ENCODE measurements at places on chromosomes 2 and 18. TPM values are rescaled to one million over a fixed set of nuclear protein-coding genes. Genes with fewer than 3 reads are reported as not detected.

Gene UGT1A10
- not detected for total RNA-seq

Gene GIGYF2
- total RNA-seq = 81.5 TPM

Gene KCNIP3
- total RNA-seq = 11.2 TPM

Gene ZNF892
- 16.2 TPM for total RNA-seq

Data from spinal cord (tissue), 10 donors.